ENCODE measurements at places on chromosomes 3 and 15. TPM values are rescaled to one million over a fixed set of nuclear protein-coding genes. Genes with fewer than 3 reads are reported as not detected.
A peak's percentile ranks its signal among the peaks of the same experiment; 100 is the strongest.

The SMAD3 gene
- 121 TPM for total RNA-seq

GRCh38 chr15:88066636-88067330, 189.8 kb downstream of the NTRK3 start:
- no peak overlapping the region for H3K27ac ChIP-seq
- DNase-seq = no peak
- H3K36me3 ChIP-seq = no peaks in the 10 kb centered on the region
- H3K27me3 ChIP-seq = peaks cover 22% of the 10 kb centered on the region
- no peak overlapping the region for H3K4me3 ChIP-seq
- no peaks in the 10 kb centered on the region for H3K4me1 ChIP-seq

- no peak for DNase-seq
- no peak overlapping the region for H3K27ac ChIP-seq
- H3K27me3 ChIP-seq = no peaks in the 10 kb centered on the region
- no peaks in the 10 kb centered on the region for H3K4me1 ChIP-seq
- H3K4me3 ChIP-seq = no peak overlapping the region
These were observed 27.5 kb downstream of the NXPE3 start for GRCh38 chr3:101806491-101806890.

The CCDC39 gene
- total RNA-seq = not detected

- no peaks in the 10 kb centered on the region for H3K27me3 ChIP-seq
- H3K4me1 ChIP-seq = no peaks in the 10 kb centered on the region
- no peak overlapping the region for H3K27ac ChIP-seq
These were observed 75.6 kb upstream of the SLC2A2 start for GRCh38 chr3:171101982-171102641.

The EEF1AKMT4 gene
- total RNA-seq = 11.6 TPM

The SPESP1 gene
- not detected for total RNA-seq

The ISG20 gene
- total RNA-seq = 75.6 TPM

- no peak overlapping the region for H3K27ac ChIP-seq
- DNase-seq = no peak
- no peaks in the 10 kb centered on the region for H3K4me1 ChIP-seq
- H3K27me3 ChIP-seq = no peaks in the 10 kb centered on the region
- H3K4me3 ChIP-seq = no peak overlapping the region
These were observed 25.3 kb downstream of the PTPN23 start for GRCh38 chr3:47405820-47406761.

DNA sequence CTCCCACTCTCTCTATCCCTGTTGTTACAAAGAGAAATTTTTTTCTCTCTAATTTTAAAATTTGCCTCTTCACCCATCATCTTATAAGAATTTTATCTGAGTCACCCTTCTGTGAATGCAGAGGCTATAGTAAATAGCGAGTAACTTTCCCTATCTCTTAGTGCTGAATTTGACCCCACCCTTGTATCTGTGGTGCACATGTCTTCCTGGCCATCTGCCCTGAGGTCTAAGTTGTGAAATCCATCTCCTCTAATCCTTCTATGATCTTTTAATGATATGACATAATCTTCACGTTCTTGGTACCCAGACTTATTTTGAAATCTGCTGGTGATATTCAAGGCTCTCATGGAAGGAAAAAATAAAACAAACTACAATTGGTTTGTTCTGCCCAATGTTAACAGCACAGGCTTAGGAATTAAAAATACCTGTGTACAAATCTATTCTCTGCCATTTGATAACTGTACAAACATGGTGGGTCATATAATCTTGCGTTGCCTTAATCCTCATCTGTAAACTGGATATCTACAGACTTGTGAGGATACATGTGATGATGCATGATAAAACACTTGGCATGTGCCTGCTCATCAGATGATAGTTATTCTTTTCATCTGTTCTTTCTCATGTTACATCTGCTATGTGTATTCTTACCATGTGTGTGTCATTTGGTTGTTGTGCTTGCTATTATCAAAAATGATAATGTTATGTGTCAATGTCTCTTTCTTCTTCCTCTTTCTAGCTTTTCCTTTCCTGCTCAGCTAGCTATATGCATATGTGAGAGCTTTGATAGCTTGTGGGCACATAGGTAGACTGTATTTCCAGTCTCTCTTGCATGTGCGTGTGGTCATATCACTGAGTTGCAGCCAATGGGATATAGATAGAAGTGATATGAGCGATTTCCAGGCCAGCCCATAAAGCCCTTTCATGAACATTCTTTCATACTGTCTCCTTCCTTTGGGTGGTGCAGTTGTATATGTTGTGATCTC, 13.7 kb upstream of the CCR3 start:
- no peaks in the 10 kb centered on the region for H3K4me1 ChIP-seq
- H3K27me3 ChIP-seq = peaks cover 85% of the 10 kb centered on the region
- no peak for DNase-seq
- no peaks in the 10 kb centered on the region for H3K36me3 ChIP-seq
- H3K27ac ChIP-seq = no peak overlapping the region

The BOC gene
- 0.07 TPM for total RNA-seq

DNA sequence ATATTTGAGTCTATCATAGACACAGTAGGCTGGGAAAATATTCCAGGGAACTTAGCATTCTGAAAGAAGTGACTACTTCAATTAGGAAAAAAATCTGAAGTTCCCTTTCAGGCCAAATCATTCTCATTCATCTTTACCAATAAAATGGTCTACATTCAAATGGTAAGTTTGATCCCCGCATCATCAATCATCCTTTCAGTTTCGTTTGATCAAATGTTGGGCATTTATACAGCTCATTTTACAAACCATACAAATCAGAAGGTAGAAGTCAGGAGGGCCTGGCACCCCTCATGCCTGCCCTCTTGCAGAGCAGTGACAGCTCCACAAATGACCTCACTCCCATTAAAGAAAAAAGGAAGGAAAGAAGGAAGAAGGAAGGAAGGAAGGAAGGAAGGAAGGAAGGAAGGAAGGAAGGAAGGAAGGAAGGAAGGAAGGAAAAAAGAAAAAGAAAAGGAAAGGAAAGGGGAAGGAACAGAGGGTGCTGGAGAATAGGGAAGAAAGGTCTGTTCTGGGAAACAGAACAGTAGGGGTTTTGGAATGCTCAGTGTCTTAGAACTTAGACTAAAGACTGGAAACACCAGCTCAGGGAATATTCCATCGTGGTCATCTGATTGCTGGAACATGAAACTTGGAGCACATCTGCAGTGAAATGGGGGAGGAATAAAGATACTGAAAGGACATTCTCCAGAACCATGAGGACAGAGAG, 86.1 kb downstream of the XXYLT1 start:
- no peak for DNase-seq
- no peak overlapping the region for H3K4me3 ChIP-seq
- no peaks in the 10 kb centered on the region for H3K27me3 ChIP-seq
- H3K36me3 ChIP-seq = no peaks in the 10 kb centered on the region

GRCh38 chr15:81575436-81576123, 201.6 kb upstream of the TMC3 start:
- no peaks in the 10 kb centered on the region for H3K36me3 ChIP-seq
- no peaks in the 10 kb centered on the region for H3K27me3 ChIP-seq
- no peak overlapping the region for H3K27ac ChIP-seq
- no peaks in the 10 kb centered on the region for H3K4me1 ChIP-seq
- DNase-seq = no peak

GRCh38 chr15:40054855-40055575, 16.0 kb upstream of the SRP14 start:
- peaks cover 43% of the 10 kb centered on the region for H3K4me1 ChIP-seq
- no peak overlapping the region for H3K4me3 ChIP-seq
- peaks cover 7% of the 10 kb centered on the region for H3K36me3 ChIP-seq
- DNase-seq = no peak
- H3K27ac ChIP-seq = peak overlapping the region; percentile 66
- no peaks in the 10 kb centered on the region for H3K27me3 ChIP-seq
